ENCODE measurements at places on chromosomes 4 and X. TPM values are rescaled to one million over a fixed set of nuclear protein-coding genes. Genes with fewer than 3 reads are reported as not detected.
A peak's percentile ranks its signal among the peaks of the same experiment; 100 is the strongest.

DNA sequence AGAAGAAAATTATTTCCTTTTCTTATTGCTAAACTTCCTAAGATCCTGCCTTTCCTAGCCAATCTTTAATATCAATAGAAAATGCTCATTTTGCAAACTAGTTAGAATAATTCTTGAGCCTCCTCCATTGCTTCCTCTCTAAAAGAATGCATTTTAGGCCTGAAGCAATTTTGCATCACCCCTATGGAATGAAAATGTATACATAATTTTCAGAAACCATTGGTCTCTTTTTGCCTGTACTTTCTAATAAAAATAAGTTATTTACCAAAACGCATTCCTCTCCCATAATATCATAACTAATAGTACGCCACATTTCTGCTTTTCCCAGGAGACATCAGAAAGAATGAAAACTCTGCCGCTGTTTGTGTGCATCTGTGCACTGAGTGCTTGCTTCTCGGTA lies 1.7 kb downstream of the MUC7 start:
- DNase-seq: no peak

GRCh38 chrX:141469469-141469868 lies 115.1 kb downstream of the SPANXA1 start:
- DNase-seq: no peak

- DNase-seq: no peak
Measured at GRCh38 chr4:7135389-7135746, 57.0 kb upstream of the SORCS2 start.

DNA sequence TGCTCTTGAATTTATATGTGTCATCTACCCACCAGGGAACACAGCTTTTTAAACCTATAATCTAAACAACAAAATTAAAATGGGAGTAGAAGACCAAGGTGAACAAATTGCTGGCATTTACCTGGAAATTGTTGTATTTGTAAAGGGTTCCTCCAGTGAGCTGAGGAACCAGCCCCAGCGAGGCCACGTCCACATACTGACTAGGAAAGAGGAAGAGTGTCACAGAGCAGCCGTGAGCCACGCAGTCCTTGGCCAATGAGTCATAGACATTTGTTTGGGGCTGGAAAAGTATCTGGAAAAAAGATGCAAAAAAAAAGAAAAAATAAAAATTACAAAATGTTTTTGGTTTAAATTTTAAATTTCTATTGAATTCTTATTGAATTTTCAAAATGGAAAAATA lies 58.7 kb downstream of the METTL14 start:
- DNase-seq: no peak

DNA sequence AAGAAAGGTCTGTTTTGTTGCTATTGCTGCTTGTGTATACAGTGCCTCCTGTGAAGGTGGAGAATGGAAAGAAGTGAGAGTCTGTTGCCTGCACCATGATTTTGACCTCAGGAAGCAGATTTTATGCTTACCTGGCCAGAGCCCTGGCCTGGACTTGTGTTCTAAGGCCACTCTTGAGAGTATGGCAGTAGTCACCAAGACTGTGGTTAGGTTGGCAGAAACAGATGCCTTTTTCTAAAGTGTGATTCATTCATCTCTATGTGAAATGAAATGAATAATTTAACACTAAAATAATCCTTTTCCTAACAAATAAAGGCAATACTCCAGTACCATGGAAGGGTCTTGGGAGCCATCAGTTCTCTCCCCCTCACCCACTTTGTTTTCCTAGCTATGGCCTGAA lies 161.8 kb downstream of the DCLK2 start:
- DNase-seq: no peak

DNA sequence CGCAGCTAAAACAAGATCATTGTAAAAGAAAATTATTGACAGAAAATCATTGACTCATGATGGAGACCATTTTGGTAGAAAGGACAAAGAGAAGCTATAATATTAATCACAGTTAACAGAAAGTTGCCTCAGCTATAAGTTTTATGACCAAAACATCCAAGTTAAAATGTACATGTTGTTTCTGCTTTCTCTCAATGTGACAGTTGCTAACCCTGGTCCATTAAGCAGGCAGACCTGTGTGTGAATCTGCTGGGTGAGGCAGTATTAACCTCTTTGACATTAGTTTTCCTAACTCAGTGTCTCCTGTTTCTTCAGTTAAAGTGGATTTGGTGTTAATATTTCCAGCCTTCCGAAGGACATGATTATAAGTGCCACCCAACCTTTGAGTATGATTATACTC lies 94.8 kb upstream of the DCLK2 start:
- no peak for DNase-seq

DNA sequence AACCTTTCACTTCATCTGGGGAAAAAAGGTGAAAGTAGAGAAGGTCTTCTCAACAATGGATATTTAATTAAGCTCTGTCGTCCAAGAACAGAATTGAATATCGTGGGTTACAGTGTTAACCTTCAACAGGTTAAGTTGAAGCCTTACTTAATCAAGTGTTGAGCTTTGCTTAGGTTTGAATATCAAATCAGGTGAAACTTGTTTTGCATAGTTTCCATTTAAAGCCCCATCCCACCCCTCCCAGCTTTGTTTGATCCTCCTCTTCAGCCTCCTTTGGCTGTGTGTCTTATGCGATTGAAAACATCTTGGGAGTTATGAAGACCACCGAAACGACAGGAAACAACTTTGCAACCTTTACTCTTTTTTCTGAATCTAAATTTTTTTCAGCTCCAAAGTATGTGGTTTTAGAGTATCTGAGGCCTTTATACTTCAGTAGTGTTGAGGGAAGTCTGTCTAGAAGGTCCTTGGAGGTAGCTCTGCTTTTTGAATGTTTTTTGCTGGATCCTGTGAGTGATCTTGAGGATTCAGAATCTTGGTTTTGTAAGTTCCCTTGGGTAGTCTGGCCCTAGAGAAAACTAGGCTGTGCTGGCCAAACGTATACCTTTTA lies 39.1 kb downstream of the MCUB start:
- no peak for DNase-seq

DNA sequence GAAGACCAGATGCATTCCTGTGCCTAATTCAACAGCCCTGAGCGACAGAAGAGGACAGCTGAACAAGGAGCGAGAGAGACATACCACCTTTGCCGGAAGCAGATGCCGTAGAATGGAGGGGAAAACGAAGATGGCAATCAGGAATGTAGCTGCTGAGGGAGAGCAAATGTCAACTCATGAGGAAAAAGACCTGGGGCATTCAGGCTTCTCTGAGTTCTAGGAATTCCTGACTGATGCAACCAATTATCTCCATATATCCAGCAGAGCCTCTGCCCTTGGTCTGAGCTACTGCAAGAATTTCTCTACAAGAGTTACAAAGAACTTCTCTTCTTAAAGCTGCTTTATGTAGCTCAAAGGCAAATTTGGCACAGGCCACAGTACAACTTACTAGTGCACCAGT lies 40.5 kb upstream of the INPP4B start:
- no peak for DNase-seq

- no peak for DNase-seq
Measured at GRCh38 chrX:2457289-2458133, 43.3 kb downstream of the DHRSX start.

- no peak for DNase-seq
Measured at GRCh38 chr4:8200302-8200975, 1.3 kb downstream of the SH3TC1 start.

DNA sequence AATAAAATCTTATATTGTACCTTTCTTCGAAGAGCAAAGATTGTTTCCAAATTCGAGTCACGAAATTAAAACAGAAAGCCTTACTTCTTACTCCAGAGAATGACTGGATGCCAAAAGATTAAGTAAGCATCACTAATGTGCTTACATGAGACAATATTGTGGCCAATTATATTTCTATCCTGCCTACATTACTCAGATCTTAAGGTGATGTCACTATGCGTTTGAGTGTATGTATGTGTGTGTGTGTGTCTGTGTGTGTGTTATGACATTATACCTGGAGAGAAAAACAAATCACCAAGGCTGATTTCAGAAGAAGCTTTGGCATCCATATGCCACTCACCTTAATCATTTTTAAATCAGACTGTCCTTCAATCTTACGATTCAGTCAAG lies 556.3 kb downstream of the PPARGC1A start:
- DNase-seq: no peak

GRCh38 chr4:62517716-62518115 lies 1317.6 kb downstream of the ADGRL3 start:
- DNase-seq: no peak

GRCh38 chr4:108596344-108596743 lies 24.0 kb upstream of the RPL34 start:
- DNase-seq: no peak

DNA sequence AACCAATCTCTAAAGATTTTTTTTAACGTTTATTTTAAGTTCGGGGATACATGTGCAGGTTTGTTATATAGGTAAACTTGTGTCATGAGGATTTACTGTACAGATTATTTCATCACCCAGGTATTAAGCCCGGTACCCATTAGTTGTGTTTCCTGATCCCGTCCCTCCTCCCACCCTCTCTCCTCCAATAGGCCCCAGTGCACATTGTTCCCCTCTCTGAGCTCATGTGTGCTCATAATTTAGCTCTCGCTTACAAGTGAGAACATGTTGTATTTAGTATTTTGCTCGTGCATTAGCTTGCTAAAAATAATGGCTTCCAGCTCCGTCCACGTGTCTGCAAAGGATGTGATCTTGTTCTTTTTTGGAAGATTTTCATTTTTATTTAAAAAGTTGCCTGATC lies 2309.4 kb upstream of the AGA start:
- DNase-seq: no peak

DNA sequence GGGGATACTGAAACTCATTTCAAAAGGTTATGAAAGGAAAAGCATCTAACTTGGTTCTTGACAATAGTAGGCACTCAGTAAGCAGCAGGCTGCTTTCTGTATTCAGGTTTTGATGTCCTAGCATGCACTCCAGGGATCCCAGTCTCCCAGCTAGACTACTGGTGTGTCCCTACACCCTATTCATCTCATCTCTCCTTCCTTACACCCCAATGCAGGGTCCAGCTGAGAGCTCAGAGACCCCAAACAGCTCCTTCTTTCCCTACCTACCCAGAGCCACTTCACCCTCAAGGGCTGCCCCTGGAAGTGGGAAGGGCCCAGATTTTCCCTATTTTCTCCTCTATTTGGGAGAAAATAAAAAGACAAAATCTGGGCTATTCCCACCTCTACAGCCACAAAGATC lies 1.6 kb upstream of the EFNB1 start:
- DNase-seq: peak; percentile 24

DNA sequence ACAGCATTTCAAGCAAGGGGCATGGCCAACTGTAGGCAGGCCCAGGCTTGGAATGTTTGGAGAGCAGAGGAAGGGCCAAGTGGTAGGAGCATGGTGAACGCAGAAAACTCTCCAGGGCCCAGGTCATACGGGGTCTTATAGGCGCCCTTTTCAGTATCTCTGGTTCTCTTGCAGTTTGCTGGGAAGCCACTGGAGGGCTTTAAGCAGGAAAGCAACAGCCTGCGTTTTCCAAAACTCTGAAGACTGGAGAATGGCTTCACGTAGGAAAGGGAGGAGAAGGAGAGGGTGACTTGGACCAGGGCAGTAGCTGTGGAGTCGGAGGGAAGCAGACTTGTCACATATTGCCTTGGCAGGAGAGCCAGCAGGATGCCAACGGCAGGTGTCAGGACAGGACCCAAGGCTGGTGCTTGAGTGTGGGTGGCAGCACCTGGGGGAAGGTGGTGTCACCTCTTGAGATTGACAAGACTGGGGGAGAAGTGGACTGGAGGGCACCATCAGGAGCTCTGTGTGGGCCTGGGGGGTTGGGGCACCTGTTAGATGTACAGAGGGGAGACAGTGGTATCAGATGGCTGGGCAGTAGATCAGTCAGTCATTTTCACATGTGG lies 21.9 kb downstream of the TKTL1 start:
- no peak for DNase-seq

DNA sequence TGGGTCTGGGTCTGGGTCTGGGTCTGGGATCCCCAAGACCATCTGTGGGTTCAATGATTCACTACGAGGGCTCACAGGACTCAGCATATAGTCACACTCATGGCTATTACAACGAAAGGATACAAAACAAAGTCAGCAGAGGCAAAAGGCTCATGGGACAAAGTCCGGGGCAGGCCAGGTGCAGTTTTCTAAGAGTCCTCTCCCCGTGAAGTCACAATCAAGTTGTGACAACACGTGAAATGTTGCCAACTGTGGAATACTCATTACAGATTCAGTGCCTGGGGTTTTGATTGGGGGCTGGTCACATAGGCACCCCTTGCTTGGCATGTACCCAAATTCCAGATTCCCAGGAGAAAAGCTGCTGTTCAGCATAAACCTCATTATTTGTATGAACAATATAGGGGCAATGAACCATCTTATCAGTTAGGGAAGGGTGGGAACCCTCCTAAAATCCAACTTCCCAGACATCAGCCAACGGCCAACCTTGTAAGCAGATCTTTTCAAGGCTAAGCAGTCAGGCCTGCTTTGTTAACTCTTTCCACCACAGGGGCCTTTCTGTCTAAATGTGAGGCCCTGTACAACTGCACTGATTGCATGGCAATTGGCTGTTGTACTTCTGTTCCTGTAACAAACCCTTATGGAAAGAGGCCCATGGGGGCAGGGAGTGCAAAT lies 58.2 kb upstream of the DIPK2B start:
- no peak for DNase-seq

DNA sequence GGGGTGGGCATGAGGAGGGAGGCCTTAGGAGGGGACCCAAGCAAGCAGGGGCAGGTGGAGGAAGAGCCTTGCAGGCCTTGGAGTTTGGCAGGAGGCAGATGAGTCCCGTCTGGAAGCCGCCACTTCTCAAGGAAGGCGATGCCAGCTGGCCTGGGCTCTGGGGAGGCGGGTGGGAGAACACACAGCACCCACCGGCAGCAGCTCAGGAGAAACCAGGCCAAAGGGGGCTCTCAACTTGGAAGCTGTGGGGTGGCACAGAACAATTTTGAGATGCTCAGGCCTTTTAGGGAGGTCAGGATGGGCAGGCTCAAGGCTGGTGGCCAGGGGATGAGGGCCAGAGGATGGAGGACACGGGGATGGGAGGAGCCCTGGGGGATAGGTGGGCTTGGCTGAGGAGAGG lies 11.6 kb upstream of the DUSP9 start:
- DNase-seq: no peak

- no peak for DNase-seq
Measured at GRCh38 chrX:41522671-41523070, 75.5 kb downstream of the NYX start.

The FHIP1A gene
- 19.5 TPM for total RNA-seq

The MEPE gene
- not detected for total RNA-seq

The MGST2 gene
- 90.7 TPM for total RNA-seq

The ANOS1 gene
- 4.2 TPM for total RNA-seq

The GPR82 gene
- total RNA-seq: not detected

The RNF150 gene
- 69.2 TPM for total RNA-seq

The UGDH gene
- 18.1 TPM for total RNA-seq

The HPSE gene
- total RNA-seq: 0.97 TPM

The PPEF2 gene
- not detected for total RNA-seq
